ENCODE measurements at places on chromosomes 5 and 9.
A peak's percentile ranks its signal among the peaks of the same experiment; 100 is the strongest.

- no peak for DNase-seq
These were observed 68.2 kb upstream of the TNFAIP8 start for GRCh38 chr5:119287547-119288111.

GRCh38 chr5:74684900-74685851 is at the start of gene HEXB:
Gene HEXB (plus strand): TSS chr5:74685233. CDS start chr5:74685261, 28 bp downstream.
- peak; percentile 53 for DNase-seq

DNA sequence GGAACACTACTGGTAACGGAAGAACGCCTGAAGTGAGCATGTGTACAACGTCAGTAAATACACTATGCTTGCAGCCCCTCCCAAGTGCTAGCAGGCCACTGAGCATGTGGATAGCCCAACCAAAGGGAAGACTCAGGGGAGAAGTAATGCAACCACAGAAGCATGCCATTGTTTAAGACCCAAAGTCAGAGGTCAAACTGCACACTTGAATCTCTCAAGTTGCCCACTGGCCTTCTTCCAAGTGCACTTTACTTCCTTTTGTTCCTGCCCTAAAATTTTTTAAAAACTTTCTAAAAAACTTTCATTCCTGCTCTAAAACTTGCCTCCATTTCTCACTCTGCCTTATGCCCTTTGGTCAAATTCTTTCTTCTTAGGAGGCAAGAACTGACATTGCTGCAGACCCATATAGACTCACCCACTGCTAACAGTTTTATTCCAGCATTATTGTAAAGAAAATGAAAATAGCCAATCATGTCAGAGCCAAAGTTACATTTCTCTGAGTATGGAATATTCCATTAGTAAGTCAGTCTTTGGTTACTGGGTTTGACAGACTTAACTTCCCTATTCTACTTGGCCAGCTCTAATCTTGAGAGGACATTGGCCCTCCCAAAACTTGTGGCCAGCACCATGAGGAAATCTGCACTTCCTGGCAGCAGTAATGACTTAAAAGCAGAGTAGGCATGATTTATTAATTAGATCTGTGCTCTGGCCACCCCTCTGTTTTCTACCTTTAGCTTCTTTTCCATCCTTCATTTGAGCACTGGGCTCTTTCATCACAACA is 76.9 kb downstream of the TSSK1B start:
- DNase-seq = no peak

DNA sequence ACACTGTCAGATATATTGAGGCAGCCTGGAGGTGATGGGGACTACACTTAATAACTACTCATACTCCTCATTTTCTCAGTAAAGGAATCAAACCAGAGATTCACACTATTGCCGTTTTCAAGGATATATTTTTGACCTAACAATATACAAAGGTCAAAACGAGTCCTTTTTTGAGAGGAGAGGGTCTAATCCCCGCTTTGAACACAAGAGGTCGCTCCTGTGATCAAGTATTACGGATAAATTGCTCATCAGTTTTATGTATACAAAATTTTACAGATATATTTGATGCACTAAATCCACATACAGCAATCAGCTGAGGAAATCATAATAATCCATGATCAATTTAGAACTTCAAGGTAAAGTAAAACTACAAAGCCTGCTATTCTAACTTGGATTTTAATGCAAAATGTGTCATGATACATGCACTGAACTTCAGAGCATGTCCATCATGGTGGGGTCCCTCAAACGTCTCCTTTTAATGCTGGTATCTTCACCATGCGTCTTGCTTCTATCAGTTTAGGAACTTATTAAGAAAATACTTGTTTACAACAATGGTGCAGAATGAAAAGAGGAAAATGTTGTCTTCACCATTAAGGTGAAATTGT is 2.5 kb upstream of the ISL1 start:
- no peak for DNase-seq

DNA sequence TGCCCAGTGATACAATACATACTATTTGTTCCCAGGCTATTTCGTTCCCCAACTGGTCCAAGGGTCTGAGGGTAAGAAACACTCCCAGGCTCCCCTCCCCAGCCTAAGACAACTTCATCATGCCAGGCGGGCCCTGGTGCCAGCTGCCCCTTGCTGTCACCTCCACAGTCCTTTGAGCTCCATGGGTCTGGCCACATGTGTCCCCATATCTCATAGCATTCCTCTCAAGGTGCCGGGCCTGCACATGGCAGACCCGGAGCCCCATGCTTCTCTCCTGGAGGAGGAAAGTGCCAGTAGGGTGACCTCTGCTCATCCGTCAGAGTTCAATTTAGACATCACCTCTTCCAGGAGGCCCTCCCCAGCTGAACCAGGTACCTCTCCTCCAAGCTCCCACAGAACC is 120.5 kb downstream of the C5orf15 start:
- DNase-seq = no peak

- DNase-seq = no peak
These were observed at the start of gene HAVCR1 for GRCh38 chr5:157059093-157059539. Gene HAVCR1 (minus strand): TSS chr5:157059116. CDS start chr5:157057943, 1,173 bp downstream.

- DNase-seq = peak; percentile 37
These were observed 63.2 kb downstream of the PRRT1B start for GRCh38 chr9:131608493-131609037.

DNA sequence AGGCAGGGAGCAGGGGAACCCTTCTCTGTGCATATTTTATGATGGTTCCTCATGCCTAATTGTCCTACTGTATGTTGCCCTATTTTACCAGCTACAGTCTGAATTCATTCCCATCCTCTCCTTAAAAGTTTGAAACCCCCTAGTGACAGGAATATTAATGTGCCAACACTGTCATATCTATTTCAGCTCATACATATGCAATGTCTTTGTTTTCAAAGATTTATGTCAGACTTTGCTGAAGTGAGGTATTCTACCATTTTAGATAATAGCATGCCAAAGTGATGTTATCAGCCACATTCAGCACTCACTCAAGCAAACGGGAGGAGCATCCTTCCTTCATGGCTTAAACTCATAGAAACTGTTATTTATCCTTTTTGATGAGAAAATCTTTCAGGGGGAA is 696.5 kb downstream of the NR2F1-AS1 start:
- DNase-seq = no peak

DNA sequence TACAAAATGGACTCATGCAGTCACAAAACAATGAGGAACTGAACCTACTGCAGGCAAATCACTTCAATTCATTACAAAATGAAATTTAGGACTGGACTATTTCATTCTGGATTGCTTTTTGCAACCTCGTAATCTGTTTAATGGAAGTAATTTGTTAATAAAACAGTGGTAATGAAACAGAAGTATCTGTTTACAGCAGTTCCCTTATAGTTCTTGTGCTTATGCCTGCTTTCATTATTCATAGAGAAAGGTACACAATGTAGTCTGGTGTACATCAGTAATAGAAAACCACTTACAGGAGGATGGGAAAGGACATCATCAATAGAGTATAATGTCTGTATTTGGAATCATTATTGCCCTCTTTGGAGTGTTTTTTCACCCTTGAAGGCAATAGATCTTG is 389.2 kb upstream of the NUDT12 start:
- no peak for DNase-seq

DNA sequence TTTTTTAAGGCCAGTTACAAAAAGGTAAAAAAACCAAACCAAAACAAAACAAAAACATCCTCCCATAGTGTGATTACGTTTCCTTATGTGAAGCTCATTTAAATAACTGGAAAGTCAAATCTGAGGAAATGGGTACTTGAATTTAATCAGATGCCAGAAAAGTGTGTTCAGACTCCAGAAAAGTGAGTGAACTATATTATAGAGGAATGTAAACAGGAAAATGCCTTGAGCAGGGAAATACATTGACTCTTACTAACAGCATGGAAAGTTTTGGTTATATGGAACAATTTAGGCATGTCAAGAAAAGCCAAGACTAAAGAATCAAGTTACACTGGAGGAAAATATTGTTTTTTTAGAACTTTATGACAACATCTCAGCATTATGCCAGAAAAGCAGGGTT is 37.8 kb upstream of the RNF20 start:
- DNase-seq = no peak

DNA sequence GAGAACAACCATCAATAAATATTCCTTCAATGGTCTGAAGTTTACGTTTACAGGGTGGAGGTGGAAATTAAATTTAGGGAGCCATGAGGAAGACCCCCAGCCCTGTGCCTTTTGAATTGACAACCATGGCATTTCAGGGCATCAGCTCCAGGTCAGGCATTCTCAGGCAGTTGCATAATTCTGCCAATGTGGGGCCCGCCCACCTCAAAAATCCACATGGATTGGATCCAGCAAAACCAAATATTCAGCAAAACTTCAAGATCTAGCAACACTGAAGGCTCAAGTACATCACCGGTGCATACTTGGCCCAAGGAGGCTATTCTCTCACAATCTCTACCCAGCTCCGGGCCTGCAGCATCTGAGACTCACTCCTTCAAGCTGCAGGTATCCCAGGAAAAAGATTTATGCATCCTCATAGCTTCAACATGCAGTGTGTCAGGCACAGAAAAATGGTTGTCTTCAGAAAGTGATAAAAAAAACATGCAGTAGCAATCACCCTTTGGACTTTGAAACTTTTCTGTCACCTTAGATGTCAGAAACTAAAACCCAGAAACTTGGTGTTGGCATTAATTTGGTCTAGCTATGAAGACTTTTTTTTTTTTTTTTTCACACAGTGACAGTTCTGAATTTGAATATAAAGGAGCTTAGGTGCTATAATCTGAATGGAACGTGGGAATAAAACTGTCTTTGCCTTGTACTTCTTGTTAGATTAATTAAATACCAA is 21.4 kb upstream of the ANXA2R start:
- DNase-seq = no peak

- no peak for DNase-seq
These were observed 7.0 kb upstream of the SYNPO start for GRCh38 chr5:150633429-150633828.

DNA sequence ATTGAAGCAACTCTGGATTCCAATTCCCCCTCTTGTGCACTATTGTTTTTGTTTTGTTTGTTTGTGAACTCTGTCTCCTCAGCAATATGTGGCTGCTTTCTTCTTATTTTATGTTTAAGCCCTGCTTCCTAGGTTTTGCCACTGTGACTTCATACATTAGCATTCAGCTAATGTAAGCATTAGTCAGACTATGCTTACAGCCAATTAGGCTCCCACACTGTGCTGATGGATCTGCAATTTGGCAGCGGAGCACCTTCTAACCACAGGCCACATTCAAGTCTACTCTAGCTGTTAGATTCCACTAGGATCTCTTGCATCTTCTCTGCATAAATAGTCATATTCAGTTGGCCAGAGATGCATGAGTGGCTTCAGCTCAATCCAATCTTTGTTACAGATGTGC is 9.6 kb upstream of the BICD2 start:
- no peak for DNase-seq

DNA sequence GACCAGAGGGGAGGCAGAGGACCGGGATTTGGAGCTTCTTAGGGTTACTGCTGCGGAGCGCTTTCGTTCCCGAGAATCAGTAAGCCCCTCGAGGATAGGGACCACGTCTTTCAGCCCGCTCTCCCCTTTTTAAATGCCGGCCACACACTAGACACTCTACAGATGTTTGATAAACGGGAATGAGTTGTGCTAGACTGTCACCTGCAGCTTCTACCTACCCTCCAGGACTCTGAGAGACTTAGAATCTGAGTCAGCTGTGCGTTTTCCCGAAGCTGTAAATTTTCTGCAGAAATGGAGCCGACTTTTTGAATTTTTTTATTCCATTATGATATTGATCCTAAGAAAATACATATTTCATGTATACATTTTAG is 670 bp downstream of the CCDC171 start:
- DNase-seq = no peak

DNA sequence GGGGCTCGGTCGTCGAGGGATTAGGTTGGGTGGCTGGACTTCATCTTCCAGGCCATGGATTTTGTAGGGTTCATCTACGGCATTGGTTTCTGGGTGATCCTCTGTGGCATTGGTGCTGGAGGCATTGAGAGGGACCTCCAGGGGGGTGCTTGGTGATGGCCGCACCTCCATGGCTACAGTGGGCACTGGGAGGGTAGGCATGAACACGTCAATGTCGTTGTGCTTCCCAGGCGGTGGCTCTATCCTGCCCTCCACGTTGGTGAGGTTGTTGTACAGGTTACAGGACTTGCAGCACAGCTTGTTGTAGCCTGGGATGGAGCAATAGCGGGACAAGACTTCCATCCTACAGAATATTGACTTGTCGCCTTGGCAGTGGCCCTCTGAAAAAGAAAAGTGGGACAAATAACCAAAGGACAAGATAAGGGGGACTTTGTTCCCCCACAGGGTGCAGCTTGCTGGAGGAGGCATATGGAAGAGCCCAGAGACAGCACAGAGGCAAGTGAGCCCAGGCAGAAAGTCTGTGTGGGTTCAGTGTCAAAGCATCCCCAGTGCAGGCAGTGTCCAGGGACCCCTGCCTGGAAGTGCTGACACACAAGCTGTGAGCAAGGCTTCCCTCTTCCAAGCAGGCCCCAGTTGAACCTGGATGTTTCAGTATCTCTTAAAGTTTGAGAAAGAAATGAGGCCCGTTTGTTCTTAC is 53.9 kb downstream of the ZNF354C start:
- DNase-seq = no peak

GRCh38 chr5:54242297-54242696 is 68.1 kb downstream of the ARL15 start:
- DNase-seq = no peak
